Muscle of back (tissue), 13 donors: ENCODE measurements at places on chromosomes 2 and 18.

DNA sequence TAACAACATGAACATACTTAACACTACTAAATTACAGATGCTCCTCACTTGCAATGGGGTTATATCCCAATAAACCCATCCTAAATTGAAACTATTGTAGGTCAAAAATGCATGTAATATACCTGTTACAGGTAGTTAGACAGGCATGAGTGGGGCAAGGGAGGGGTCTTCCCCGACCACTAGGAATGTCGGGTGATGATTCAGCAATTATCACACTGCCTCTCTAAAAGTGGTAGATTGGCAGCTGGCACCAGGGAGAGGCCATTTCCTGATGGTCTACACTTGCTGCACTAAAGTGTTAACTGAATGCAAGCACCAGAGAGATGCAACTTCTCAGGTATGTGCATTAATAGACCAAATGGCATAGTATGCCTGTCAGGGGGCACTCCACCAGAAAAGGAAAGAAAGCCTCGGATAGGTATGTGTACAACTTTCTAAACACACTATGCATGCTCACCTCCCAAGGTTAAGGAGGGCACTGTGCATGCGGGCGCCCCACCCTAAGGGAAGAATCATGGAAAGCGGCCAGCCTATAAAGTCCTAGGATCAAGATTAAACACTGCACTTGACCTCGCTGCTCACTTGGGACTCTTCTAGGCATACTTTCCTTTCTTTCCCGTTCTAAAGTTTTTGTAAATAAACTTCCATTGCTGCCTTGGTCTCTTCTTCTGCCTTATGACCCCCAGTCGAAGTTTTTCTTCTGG, 35.6 kb downstream of the PIGN start:
- no peak for DNase-seq

DNA sequence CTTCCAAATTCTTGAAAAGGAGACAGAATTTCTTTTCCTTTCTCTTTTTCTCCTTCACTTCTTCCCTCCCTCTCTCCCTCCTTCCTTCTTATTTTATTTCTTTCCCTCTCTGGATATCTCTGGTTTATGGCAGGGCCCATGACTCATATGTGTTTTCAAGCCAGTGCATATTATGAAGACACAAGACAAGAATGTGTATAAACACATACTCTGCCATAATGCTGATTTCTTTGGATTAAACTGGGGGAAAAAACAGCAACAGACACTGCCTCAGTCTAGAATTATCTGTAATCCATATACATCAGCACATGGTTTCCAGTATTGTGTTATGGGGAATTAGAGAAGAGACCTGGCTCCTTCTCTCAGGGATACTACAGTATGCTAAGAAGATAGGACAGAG, 82.8 kb upstream of the CPO start:
- peak; percentile 73 for DNase-seq

- no peak for DNase-seq
These were observed 9.9 kb downstream of the TOGARAM2 start for GRCh38 chr2:28991021-28991420.

DNA sequence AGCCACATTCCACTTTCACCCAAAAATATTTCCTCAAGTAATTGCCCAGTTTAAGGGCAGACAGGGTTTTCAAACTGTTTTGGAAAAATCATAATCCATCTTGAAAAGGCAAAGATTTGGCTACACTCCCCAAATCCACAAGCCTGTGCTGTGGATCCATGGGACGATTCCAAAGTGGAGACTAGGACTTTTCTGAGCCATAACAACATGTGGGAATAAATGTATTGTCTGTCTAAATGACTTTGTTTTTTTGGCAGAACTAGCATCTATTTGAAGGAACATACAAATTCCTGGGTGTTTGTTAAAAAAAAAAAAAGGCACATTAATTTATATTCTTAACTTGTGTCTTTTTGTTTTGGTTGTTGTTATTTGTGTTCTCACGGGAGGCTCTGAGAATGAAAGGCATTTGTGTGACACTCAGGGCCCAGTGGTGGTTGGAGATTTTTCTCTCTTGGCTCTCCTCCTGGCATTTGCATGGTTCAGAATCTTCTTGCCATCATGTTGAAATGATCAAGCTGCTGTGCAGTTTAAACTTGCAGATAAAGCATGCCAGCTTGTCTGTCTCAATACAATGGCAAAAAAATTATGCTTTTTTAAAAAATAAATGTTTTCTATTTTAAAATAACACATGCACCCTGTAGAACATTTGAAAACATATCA, 277.4 kb downstream of the EN1 start:
- DNase-seq = peak; percentile 61

- DNase-seq = no peak
These were observed 76.2 kb downstream of the MREG start for GRCh38 chr2:215937190-215937589.
